ENCODE measurements at places on chromosomes 3 and 15.

GRCh38 chr3:124788254-124788745 is 58.0 kb downstream of the UMPS start:
- no peak for DNase-seq

DNA sequence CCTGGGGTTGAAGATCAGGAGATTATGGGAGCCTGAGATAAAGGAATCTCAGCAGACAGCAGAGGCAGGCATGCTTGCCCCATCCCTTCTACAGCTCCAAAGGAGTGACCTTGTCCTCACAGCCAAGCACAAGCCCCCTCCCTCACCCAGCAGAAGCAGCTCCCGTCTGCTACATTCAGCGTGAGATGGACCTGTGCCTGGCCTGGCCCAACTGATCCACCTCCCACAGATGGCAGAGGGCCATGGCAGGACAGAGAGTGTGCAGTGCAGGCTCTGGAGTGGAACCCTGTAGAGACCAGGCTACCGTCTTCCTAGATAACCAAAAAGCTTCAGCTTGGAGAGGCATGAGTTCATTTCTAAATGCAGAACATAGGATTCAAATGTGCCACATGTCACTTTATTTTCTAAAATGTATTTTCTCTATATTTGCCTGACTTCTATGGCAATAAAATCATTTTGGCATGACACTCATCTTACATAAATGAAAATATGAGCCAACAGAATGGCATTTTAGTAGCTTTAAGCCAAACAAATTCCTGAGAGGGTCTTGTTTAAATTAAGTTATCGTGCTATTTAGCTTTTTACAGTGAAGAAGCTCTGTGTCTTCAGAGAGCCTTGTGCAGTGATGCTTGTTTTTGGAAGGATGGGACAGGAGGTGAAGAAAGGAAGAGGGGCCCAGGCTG is 43.7 kb downstream of the SLC12A8 start:
- no peak for DNase-seq

GRCh38 chr3:170766253-170766652 is 103.7 kb downstream of the RPL22L1 start:
- no peak for DNase-seq

DNA sequence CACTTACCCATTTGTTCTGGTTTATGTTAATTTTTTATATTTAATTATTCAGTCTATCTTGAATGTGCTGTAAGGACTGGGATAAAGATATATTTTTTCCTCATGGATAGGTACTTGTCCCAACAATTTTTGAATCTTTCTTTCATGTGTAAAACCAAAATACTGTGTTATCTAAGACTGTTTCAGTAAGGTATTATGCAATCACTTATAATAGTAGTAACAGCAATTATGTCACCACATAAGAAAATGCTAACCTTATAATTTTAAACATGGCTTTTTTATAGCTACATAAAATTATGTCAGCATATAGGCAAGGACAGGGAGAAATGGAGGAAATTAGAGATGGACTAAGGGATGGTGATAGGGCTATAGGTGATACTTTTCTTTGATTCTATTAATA is 2.9 kb upstream of the CTDSPL start:
- no peak for DNase-seq

GRCh38 chr15:42832576-42832975 is 88.0 kb downstream of the TTBK2 start:
- DNase-seq: no peak

- no peak for DNase-seq
Observed at GRCh38 chr15:30943654-30944335, 40.1 kb downstream of the FAN1 start.

DNA sequence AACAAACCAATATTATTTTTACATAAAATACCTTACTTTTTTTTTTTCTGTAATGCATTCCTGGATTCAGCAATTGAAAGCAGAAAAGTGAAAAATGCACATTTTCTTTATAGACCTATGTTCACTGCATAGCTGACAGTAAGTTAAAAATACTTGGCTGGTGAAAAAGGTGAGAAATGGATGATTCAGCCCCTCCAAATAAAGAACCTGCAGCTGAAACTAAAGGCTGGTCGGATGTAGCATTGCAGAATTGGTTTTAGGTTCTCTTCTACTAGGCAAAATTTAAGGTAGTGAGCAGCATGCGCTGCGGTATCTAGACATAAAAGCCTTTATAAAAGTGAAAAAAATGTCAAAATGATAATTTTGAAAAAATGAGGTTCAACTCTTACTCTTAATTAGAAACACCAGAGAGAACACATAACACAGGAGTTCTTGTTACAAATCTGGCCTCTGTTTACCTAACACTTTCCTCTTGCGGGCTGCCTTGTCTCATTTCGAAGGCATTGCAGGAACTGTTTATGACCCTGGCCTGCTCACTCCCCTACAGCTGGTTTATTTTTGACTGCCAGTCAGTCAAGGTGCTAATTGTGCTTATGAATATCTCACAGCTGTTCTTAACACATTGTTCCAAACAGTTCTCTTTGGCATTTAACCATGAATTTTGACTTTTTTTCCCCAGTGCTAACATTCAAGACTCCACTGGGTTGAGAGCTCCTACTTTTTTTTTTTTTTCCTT is 455.4 kb upstream of the TBL1XR1 start:
- DNase-seq: no peak

GRCh38 chr3:113828600-113828999 is 10.0 kb upstream of the GRAMD1C start:
- DNase-seq: no peak

DNA sequence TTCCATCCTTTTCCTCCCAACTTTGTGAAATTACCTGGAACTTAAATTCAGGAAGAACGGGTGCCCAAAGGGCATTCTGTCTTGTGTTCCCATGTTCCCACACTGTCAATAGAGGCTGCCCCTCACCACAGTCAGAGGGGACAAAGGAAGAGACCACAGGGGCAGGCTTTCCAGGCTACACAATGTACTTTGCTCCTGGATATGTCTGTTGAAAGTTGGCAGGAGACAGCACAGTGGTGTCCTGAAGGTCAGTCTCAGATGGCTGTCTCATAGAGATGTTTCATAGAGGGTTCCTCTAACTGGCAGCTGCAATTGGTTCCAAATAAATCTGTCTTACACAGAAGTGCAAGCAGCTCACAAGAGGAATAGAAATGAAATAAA is 107.8 kb upstream of the TGFBR2 start:
- no peak for DNase-seq

GRCh38 chr3:17629400-17629799 is 113.0 kb downstream of the TBC1D5 start:
- DNase-seq: no peak

DNA sequence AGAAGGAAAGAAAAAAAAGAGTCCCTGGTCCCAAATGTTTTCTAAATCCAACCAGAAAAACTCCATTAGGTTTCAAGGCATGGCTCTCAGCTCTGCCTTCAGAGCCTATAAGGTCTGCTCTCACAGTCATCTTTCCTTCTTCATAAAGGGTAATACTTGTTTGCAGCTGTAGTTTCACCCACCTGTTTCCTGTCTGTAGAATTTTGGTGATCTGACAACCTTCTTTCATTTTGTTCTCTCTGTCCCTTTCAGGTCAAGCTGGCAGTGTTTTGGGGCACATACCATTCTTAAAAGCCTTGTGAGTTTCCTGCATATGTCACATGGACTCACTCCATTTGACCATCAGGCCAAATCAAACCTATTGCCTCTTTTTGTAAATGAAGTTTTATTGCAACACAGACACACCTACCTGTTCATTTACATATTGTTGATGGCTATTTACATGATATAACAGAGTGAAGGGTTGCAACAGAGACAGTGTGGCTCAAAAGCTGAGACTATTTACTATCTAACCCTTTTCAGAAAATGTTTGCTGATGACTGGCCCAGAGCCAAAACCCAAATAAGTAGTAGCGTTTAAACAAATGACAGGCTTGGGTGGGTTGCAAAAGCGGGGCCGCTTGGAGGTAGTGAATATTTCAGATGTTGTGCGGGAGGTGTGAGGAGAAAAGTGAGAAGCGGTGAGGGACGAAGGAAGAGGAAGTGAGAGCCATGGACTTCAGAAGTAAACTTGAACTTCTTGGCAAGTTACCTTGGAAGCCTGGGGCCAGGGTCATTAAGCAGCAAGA is 292.7 kb upstream of the PROK2 start:
- no peak for DNase-seq

- no peak for DNase-seq
Observed at GRCh38 chr3:45566196-45566595, 28.4 kb upstream of the LIMD1 start.

- DNase-seq: no peak
Observed at GRCh38 chr3:45895686-45896468, 9.5 kb downstream of the CCR9 start.

DNA sequence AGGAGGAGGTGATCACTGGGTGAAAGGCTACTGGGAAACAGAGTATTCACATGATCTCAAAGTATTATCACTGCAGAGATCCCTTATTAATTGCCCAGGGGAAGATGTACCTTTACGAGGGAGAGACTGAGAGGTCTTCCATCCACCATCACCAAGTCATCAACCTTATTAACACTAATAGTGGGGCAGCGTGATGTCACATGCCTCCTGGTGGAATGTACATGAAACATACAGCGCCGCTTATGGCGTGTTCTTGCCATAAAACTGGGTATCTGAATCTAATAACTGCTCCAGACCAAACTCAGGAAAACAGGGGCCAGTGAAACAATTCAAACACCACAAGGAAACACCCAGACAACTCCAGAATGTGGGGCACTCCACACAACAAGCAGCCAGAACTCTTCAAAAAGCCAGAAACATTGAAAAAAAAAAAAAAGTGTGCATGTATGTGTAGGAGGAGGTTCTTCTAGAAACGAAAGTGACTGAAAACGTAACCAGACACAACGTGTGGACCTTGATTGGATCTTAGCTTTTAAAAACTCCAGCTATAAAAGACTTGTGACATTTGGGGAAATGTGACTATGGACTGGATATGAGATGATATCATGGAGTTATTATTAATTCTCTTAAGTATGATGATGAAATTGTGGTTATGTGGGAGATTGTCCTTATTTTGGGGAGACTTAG is 4.6 kb downstream of the STIMATE start:
- DNase-seq: no peak

Data from lower leg skin (tissue), 4 donors.